Naive B cell (primary cell): ENCODE measurements at places on chromosomes 1 and 21.

- DNase-seq, result no peak
Measured at GRCh38 chr1:39324888-39325287, 120.4 kb downstream of the MACF1 start.

- no peak for DNase-seq
Measured at GRCh38 chr1:153362187-153362775, 4.6 kb downstream of the S100A9 start.

- no peak for DNase-seq
Measured at GRCh38 chr1:117814856-117815797, 114.3 kb downstream of the GDAP2 start.

GRCh38 chr21:33030633-33031032 lies 4.9 kb downstream of the OLIG2 start:
- no peak for DNase-seq

GRCh38 chr1:166017395-166017794 lies 149.4 kb downstream of the FAM78B start:
- DNase-seq, result no peak
